ENCODE measurements at places on chromosomes 11 and 22.

- DNase-seq: no peak
Observed at GRCh38 chr11:70095541-70096252, 17.6 kb downstream of the ANO1 start.

- no peak for DNase-seq
Observed at GRCh38 chr11:41950470-41951143, 491.2 kb upstream of the LRRC4C start.

DNA sequence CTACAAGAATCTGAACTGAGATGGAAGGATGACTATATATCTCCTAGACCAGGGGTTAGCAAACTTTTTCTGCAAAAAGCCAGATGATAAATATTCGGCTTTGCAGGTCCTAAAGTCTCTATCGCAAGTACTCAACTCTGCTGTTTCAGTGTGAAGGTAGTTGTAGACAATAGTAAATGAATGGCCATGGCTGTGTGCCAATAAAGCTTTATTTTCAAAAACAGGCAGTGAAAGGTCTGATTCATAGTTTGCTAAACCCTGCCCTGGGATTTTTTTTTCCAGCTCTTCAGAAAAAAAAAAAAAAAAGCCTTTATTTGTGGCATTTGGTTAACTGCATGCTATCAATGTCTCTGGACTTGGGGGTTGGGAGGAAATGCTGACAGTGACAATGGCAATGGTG, 37.5 kb downstream of the FAM227A start:
- DNase-seq: no peak

DNA sequence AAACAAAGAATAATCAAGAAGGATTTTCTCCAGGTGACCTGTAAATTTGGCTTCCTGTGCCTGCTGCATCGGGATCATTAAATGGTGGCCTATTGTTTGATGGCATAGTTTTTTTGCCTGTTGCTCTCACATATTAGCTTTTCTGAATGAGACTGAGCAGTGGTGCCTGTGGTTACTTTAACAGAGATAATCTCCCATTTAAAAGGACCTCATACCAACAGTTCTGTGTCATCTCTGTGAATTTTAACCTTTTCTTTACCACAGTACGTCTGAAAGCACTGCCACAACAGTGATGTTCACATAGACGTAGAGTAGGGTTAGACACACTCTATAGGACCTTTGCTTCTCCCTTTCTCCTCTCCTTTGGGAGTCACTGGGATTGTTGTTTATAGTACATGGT, 22.9 kb upstream of the RCE1 start:
- no peak for DNase-seq

DNA sequence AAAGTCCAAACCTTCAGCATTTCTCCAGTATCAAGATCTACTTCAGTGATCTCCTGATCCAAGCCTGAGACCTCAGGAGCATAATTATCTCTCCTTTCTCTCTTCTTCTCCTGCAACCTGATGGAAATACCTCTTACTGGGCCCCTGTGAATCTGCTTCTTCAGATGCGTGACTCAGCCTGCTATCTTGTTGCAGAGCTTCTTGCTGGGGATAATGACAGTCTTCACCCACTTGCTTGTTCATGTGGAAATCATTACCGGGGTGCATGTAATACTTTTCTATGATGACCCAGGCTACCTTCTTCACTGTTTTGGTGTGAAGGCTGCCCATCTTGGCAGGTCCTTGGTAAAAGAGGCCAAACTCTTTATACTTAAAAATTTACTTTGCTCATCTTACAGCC, 140.0 kb upstream of the POU2AF2 start:
- DNase-seq: no peak

DNA sequence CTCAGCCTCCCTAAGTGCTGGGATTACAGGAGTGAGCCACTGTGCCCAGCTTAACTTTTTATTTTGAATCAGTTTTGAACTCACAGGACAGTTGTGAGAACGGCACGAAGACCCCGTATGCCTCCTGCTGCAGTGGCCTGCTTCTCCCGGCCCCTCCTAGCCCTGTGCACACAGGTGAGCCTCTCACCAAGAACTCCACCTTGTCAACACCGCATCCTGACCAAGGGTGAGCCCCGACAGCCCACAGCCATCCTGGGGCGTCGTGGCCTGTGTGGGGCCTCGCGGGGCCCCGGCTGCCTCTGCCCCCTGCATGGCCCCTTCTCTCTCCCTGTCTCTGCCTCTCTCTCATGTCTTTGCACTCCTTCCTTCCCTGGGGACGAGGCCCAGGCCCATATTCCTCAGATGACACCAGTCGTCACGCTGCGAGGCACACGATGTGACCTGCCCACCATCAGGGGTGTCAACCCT, 38.8 kb downstream of the GNB1L start:
- no peak for DNase-seq

- no peak for DNase-seq
Observed at GRCh38 chr22:38882972-38883622, 11.1 kb upstream of the CBX6 start.

- DNase-seq: no peak
Observed at GRCh38 chr11:78450866-78451265, 33.2 kb upstream of the GAB2 start.

- DNase-seq: no peak
Observed at GRCh38 chr22:35454416-35455054, 54.6 kb downstream of the MCM5 start.

GRCh38 chr11:18495271-18495670, 31.5 kb downstream of the TSG101 start:
- DNase-seq: no peak

GRCh38 chr11:86151174-86152005, 82.5 kb upstream of the PICALM start:
- no peak for DNase-seq

GRCh38 chr11:106480581-106481190, 403.2 kb downstream of the AASDHPPT start:
- DNase-seq: no peak

DNA sequence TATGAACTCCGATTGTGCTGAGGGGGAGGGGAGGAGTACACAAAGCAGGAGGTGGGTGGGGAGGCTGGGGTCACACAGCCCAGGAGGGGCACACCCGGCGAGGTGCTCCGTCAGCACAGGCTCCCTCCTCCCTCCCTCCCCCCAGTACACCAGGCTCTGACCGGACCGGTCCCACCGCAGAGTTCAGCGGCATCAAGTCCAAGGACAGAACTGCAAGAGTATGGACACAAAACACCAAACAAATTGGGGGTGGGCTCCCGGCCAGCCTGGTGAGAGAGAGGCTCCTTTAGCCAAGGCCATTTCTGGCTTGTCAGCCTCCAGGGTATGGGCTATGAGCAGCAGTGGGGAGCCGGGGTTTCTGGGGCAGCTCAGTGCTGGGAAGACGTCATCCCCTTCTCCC, 68.3 kb downstream of the ST3GAL4 start:
- DNase-seq: no peak

GRCh38 chr22:42076764-42077485, 2.6 kb upstream of the SMDT1 start:
- no peak for DNase-seq

- peak; percentile 83 for DNase-seq
Observed at GRCh38 chr11:67006029-67006884, 16.7 kb upstream of the SYT12 start.

- DNase-seq: no peak
Observed at GRCh38 chr11:19722702-19723101, 10.1 kb downstream of the NAV2 start.

DNA sequence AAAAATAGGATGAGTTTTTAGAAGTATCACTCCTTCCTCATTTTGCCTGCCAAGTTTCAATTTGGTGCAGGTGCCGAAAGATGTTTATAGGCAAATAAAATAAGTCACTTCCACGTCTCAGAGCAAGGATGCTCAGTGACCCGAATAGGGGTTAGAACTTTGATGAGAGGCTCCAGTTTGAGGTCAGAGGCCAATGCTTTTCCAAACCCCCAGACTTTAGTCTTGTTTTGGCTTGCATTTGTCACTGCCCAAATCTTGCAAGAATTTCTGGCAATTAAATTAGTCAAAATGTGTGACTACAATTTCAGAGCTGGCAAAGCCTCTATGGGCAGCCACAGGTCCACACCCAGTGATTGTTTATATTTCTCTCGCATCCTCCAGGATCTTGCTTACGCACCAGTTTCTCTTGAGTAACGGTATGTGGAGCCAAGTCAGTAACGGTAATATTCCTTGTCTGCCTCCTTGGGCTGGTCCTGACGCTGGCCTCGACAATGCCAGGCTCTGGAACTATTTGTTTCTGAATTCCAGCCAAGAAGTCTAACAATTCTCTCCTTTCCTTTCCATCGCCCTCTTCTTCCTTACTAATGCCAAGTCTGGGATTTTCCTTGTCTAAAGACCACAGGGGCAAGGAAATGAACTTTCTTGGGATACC, 9.9 kb upstream of the NUP160 start:
- no peak for DNase-seq

All from Caco-2 (cell line).